ENCODE measurements at places on chromosomes 12 and 14.

DNA sequence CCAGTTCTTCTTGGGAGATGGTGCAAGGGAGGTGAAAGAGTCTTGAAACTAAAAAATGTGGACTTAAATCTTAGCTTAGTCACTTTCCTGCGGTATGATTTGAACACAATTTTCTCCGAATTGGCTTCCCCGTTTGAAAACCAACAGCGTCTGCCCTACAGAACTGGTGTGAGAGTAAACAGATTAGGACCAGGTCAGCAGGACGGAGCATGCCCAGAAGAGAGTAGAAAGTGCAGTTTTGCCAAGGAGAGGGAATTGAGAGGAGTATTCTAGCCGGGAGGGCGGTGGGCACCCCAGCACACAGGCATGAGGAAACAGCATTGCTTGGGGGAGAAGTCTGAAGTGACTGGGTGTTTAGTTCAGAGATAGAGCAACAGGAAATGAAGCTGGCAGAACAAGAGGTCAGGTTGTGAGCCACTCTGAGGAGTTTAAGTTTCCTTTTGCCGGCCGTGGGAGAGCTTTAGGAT, 927.1 kb downstream of the VRK1 start:
- no peak for DNase-seq

DNA sequence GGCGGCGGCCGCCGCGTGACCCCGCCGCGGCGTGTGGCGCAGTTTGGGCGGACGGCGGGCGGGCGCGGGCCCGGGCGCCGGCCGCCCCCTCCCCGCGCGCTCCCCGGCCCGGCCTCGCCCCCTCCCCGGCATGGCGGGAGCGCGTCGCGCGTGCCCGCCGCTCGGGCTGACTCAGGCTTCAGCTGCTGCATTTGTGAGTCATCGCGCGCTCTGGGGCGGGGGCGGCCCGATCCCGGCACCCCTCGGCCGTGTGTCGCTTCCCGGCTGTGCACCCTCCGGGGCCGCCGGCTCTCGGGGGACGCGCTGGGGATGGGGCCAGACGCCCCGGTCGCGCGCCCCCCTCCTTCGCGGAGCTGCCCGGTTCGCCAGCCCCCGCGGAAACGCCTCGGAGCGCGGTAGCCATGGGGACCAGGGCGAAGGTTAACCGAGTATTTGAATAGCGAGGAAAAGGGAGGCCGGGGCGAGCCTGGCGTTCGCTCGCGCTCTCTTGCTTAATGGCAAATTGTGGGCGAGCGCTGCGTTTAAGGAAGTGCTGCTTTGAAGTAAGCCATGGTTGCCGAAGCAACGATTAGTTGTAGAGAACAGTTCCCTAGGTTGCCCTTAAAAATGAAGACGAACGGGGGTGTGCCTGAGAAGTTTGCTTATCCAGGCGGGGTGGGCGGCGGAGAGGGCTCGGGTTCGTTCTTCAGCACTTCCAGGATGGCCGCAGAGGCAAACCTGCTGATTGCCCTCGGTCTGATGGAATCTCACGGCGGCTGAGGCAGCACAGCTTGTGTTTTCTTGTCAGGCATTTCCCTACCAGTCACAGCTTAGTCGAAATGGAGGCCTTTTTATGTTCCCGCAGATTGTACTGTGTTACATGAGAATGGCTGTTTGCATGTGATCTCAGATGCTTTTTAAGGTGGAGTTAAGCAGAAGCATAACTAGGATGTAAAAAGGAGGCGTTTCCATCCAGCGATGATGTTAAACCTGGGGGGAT, 896 bp downstream of the EIF5 start:
- peak; percentile 66 for DNase-seq

DNA sequence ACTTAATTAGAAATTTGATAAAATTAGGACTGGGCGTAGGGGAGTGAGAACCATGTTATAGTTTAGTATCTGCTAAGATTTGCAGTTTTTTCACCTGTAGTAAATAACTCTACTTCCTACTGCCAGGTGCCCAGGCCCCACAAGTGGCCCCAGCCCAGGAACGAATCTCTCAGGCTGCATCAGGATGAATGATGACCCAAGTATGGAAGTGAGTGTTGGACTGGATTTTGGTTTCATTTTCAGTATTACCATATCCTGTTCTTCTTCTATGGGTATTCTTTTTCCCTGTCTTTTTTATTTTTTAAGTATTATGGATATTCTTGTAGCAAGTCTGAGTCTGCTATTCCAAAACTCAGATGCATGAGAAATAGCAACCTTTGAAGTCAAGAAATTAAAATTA, 120.3 kb upstream of the BCAT1 start:
- DNase-seq: no peak

DNA sequence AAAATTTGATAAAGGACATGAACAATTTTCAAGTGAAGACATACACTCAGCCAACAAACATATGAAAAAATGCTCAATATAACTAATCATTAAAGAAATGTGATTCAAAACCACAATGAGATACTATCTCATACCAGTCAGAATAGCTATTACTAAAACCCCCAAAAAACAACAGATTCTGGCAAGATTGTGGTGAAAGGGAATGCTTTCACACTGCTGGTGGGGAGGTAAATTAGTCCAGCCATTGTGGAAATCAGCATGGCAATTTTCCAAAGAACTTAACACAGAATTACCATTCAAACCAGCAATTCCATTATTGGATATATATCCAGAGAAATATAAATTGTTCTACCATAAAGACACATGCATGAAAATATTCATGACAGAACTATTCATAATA, 18.7 kb upstream of the TAS2R14 start:
- peak; percentile 14 for DNase-seq

GRCh38 chr14:49940808-49941421, 48.0 kb downstream of the ARF6 start:
- DNase-seq: peak; percentile 60

DNA sequence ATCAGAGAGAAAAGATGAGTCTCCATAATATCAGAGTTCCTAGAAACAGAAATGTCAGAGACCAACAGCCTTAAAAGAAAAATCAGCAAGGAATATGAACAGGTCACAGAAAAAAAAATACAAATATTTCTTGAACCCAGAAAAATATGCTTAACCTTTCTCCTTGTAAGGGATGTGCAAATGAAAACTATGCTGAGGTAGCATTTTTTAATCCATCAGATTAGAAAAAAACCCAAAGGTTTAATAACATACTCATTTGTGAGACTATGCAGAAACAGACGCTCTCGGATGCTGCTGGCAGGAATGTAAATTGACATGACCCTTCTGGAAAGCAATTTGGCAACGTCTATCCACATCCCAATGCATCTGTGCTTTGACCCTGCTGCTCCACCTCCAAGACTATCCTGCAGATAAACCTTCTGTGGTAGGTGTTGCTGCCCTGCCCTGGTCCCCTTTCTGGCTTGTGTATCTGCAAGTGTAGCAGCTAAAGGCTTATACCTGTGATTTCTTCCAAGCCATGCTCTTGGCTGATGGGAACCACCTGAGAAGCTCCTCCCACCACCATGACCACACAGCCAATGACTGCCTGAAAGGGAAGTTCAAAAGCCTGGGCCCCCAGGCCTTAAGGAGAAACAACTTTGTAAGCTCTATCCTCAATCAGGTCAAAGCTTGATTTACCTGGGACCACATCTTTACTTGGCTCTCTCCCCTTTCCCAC, 49.4 kb downstream of the LTBP2 start:
- DNase-seq: no peak

DNA sequence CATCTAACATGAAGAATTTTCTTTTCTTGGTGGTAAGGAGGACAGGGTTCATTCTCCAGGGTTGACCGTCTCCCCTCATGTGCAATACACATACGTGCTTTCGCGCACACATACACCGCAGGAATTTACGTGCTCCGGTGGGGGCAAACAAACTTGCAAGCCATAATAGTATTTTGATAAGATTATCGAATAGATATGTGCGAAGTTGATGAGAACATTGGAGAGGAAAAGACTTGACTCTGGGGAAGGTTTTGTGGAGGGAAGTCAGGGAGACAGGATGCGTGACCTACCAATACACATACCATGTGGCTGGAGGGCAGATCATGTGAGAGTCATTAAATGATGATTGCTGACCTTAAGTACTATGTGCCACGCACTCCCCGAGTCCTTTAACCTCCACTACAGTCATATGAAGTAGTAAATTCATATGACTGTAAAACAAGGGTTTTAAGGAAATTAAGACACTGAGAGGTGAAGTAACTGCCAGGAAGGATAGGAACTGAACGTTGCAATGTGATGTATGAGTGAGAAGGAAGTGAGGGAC, 921 bp downstream of the RAD51B start:
- DNase-seq: peak; percentile 14

DNA sequence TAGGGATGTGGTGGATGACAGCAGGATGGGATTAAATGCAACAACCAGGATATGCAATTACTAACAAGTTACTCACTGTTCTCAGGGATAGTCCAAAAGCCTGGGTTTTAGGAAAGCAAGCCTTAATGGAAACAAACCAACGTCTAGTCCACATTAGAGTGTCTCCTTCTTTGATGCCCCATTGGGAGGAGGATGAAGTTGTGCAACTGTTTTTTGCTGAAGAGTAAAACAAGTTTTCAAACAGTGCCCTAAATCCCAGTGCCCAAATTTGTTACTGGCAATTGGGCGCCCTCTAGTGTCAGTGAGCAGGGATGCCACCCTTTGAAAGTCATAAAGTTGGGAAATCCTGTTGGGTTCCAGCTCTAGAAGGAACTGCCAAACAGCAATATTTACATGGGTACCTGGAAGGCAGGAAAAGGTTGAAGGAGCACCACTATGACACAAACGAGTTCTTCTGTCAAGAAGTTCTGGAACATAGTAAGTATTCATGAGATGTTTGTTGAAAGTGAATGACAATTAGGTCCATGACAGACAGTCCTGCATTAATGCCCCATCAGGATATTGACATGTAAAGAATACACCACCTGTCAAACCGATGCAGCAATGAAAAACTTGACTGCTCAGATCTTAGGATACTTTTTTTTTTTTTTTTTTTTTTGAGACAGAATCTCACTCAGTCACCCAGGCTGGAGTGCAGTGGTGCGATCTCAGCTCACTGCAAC, 11.1 kb upstream of the DPF3 start:
- peak; percentile 89 for DNase-seq

GRCh38 chr14:104473244-104473565, 106.4 kb upstream of the C14orf180 start:
- DNase-seq: no peak

DNA sequence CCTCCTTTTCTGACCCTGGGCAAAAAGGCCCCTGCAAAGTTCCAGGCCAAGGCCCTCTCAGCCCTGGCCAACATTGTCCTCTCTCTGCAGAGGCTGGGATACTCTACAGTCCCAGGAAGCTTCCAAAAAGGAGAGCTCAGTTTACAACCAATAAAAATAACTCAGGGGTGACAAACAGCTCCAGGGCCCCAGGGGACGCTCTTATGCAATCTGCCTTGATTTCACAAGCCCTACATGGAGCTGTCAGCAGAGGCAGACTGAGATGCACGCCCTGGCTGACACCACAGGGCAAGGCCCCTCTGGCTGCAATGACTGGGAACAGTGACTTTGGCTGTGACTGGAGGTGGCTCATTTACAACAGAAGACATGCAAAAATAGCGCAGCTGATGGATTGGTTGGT, 129.0 kb upstream of the MED13L start:
- peak; percentile 91 for DNase-seq

DNA sequence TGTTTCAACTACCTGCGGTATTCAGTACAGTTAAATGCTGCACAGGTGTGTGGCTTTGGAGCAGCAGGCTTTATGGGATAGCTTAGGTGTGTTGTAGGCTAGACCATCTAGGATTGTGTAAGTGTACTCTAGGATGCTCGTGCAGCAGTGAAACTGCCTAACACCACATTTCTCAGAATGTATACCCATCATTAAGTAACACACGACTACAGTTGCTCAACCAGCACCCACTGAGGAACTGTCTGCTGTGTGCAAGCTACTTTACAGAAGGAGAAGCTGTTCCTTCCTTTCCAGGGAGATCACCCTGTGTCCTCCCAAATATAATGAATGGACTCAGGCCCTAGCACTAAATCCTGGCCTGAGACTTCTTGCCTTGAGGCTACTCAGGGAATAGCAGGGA, 94.8 kb downstream of the SLC24A4 start:
- no peak for DNase-seq

GRCh38 chr14:97705976-97706375, 908.8 kb downstream of the VRK1 start:
- DNase-seq: no peak

DNA sequence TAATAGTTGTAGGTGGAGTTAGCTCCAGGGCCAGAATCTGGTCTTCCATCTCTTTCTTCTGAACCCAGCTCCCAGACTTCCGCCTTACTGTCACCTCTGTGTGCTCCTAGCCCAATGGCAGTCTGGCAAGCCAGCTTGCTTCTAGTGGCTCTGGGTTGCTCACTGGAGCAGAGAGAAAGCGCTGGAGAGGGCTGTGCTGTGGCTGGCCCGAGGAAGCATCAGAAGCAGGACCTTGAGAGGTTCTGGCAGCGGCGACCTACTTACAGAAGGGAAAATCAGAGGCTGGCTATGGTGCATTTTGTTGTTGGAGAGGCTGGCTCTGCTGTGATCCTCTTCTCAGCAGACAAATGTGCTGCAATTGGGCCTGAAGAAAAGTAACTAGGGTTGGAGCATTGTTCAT, 28.6 kb downstream of the KCNA5 start:
- DNase-seq: no peak

GRCh38 chr14:90379106-90379505, 17.7 kb upstream of the CALM1 start:
- no peak for DNase-seq

GRCh38 chr14:20652996-20653975, 11.8 kb upstream of the OR6S1 start:
- peak; percentile 58 for DNase-seq

DNA sequence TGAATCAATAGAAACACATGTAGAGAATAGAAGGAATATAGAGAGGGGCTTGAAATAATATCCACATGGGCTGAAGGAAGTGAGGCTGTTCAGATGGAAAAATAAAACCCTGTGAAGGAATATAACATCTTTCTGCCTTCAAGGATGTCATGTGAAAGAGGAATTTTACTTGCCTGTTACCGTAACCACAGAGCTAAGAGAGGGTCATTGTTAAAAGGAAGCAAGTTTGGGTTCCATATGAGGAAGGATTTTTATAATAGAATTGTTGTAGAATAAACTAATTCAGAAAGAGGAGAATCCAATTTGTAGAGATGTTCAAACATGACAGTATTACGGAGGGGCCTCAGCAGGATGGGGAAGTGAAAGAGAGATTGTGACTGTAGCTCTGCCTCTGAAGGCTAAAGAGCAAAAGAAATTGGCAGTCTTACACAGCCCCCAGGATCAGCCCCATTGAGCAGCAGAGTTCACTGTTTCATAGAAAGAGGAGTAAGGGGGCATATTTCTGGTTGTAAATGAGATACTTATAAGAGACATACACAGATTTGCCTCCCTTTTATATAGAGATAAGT, 41.8 kb upstream of the PTPRR start:
- no peak for DNase-seq

DNA sequence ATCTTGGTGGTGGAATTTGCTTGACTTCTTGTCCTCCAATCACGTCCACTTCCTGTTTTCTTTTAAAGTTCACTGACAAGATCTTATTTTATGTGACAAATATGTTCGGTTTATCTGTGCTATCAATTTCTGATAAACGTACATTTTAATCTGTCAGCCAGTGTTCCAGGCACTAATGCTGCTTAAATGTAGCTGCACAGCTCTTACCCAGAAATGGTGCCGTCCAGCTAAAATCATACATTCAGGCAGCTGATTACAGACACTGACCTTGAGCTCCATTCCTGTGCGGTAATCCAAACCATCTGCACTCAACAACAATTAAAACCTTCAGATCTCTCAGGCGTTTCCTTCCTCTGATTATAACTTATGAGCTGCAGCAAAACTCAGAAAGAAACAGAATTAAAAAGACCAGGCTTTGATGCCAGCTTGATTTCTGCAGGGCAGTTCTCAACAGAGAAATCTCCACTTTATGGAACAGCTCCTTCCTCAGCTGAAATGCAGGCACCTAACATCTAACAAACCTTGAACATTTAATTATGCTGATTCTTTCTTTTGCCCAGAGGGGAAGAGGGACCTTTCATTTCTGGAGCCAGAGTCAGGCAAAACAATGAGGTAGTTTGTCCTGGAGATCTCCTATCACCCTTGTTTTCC, 26.4 kb upstream of the RASSF3 start:
- peak; percentile 15 for DNase-seq

Measured in fibroblast of pulmonary artery (primary cell).